SJSA1 (cell line): ENCODE measurements at places on chromosomes 2 and 18. TPM values are rescaled to one million over a fixed set of nuclear protein-coding genes. Genes with fewer than 3 reads are reported as not detected.

GRCh38 chr18:34626404-34627136 is 83.5 kb upstream of the DTNA start:
- no peak for DNase-seq

GRCh38 chr2:74846481-74846880 is 12.6 kb downstream of the HK2 start:
- no peak for DNase-seq

The ZNF385B gene
- not detected in 2 replicates for total RNA-seq

DNA sequence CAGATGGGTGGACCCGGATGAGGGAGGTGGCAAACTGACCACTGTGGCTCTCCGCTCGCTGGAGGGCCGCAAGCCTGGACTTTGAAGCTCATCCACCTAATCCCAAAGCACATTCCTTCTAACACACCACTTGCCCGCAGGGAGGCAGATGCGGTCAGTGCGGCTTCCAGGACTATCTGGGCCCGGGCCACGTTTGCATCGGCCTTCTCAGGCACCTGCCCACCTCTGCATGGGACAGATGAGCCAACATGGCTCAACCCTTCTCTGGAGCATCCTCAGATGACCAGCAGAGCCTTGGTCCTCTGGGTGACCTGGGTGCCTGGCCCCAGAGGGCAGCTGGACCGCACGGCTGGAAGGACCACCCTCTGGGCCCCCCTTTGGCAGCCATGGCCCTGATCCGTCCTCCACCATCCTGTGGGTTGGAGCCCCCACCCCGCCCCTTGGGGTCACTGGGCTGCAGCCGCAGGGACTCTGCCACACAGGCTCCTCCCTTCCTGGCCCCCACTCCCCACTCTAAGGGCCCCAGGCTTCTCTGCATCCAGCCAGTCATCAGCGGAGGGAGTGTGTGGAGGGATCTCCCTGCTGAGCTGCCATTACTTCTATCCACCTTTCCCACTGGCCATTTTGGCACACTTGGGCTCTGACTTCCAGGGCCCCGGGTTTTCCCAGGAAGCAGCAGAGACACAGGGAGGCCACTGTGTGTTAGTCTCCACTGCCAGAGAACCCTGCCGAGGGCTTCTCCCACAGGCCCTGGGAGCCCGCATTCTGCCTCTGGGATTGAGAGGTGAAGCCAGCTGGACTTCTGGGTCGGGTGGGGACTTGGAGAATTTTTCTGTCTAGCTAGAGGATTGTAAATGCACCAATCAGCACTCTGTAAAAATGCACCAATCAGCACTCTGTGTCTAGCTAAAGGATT is 12.3 kb downstream of the HDAC4 start:
- no peak for DNase-seq

DNA sequence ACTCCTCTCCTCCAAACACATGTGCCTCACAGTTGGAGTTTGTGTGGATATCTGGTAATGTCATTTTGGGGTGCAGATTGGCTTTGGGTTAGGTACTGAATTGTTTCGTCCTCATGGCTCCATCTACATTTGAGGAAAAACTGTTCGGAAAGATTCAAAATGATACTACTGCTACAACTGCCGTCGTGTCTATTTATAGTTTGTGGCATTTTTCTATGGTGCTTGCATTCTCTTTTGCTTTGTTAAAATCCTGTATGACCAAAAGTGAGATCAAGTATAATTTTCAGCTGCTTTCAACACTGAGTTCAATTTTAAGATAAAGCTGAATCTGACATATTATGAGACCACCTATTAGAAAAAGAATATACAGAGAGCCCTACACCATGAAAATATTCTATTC is 176.3 kb upstream of the DSEL start:
- DNase-seq: no peak

DNA sequence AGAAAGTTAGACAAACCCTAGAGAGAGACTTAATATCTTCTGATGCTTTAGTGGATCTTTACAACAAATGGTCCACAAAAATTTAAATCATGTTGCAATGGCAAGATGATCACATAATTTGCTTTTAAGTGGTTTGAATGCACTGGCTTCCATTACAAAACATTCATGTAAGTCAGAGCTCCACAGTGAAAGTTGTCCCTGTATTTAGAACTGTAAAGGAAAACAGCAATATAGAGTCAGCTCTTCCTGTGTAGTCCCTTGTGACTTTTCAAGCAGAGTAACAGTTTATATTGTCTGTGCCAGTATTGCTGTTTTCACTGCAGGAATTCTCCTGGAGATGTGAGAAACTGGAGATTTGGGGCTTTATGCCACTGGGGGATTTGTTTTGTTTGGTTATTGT is 77.7 kb downstream of the MEIS1 start:
- DNase-seq: no peak

- no peak for DNase-seq
Observed at GRCh38 chr2:120244656-120245519, 7.8 kb upstream of the RALB start.

DNA sequence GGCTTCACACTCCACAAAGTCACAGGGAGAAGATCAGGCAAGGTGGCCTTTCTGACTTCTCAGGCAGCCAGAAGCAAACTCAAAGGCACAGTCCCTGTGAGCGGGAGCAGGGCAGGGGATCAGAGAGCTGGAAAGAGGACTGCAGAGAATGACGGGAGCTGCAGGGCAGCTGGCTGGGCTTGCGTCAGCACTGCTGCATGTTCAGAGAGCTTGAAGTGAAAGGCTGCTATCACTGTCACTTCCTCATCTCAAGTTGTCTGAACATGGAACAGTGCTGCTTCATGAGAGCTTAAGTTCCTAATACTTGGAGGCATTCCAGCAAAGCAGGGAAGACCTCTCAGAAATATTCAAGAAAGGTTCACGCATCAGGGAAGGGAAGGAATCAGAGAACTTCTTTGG is 20.4 kb downstream of the TGFBRAP1 start:
- DNase-seq: no peak

DNA sequence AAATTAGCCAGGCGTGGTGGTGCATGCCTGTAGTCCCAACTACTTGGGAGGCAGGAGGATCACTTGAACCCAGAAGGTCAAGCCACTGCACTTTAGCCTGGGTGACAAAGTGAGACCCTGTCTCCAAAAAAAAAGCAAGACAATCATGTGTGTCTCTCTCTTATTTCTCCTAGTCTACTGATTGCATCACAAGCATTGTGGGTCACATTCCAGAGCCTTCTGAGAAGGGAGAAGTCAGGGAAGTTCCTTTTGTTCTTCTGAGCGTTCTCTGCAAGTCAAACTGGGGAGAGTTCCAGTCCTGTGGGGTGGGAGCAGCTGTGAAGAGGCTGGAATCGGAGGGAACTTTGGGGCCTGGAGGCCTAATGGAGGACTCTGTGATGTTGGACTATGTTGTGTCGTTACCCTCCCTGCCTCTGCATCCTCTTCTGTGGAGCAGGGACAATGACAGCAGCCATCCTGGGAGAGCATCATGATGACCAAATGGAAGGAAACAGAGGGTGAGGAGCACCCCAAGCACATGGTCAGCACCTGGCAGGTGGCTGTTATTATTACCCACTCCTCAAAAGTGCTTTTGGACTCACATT is 115.4 kb downstream of the MRO start:
- no peak for DNase-seq

The UNC80 gene
- total RNA-seq: not detected in 2 replicates

DNA sequence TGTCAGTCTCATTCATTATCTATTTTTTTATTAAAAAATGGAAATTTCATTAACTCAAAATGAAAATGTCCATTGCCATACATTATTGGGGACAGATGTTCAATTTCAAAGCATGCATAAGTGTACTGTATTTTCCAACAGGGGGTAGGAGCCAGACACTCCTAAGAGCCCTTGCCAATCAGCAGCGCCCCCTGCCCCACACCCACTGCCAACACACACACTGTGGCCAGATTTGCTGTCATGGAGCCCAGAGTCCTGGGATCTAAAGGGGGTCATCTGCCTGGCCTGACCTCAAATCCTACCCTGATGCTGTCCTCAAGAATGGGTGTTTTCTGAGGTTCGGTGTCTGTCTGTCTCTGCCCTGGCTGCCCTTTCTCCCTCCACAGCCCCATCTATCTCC is 162.2 kb upstream of the TWIST2 start:
- no peak for DNase-seq

DNA sequence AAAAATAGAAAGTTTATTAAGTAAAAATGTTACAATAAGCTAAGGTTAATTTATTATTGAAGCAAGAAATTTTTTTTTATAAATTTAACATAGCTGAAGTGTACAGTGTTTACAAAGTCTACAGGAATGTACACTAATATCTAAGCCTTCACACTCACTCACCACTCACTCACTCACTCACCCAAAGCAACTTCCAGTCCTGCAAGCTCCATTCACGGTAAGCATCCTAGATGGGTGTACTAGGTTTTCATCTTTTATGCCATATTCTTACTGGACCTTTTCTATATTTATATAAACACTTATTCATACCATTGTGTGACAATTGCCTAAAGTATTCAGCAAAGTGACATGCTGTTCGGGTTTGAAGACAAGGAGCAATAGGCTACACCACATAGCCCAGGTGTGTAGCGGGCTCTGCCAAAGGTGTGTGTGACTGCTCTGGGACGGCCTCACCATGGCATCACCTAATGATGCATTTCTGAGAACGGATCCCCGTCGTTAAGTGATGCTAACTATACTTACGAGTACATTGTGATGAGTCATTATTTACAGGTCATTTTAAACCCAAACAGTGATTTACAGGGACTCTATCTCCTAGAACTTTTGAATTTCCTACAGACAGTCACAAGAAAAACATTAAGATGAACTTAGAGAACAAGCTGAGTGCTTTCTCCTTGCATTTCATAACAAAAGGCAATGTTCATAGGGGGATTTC is 76.3 kb upstream of the ID2 start:
- no peak for DNase-seq

The ZNG1B gene
- 41.6 and 44.9 TPM in 2 replicates for total RNA-seq

DNA sequence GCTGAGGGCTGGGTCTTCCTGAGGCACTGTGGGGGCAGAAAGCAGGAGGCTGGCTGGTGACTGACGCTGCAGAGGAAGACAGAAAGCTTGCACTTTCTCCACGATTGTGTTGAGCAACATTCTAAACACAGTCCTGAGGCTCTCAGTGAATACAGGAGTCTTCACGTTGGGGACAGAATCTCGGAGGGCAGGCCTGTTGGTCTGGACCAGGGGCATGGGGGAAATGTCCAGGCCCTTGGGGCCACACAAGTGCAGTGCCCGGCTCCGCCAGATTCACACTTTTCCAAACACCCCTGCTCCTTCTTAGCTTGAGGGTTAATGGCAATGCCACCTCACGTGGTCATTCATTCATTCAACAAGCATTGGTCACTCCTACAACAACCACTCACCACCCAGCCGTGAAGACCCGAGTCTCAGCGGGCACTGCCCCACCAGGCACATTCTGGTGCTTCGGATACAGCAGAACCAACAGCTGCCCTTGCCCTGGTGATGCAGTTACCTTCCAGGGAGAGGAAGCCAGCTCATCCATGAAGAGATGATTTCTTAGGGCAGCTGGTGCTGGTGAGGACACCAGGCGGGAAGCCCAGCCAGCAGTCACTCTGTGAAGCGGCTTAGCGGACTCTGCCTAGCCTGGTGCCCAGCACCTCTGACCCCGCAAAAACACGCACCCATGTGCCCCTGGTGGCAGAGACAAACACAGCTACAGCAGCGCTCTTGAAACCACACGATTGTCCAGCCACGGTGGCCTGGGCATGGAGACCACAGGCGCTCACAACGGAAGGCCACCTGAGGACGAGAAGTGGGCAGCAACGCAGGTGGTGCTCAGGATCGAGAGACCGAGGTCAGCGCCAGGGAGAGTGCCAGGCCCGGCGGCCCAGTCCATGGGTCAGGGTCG is 10.9 kb upstream of the GPC1 start:
- DNase-seq: no peak

DNA sequence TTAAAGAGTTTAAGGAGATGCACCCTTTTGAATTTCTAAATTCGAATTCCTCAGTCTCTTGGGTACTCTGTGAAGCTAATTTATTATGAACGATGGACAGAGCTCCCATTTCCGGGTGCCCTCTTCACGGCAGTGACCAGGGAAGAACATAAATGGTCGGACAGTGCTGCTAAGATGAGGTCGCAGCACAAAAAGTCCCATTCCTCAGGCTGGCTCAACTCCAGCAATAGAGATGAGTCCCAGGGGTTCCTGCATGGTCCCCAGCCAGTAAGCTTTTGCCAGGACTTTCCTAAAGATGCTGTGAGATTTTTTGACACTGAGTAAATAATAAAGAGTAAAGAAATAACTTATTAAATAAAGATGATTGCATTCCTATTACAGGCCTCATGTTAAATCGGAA is 43.0 kb upstream of the STK39 start:
- DNase-seq: no peak

GRCh38 chr2:36798724-36799123 is 102.2 kb downstream of the VIT start:
- DNase-seq: no peak

DNA sequence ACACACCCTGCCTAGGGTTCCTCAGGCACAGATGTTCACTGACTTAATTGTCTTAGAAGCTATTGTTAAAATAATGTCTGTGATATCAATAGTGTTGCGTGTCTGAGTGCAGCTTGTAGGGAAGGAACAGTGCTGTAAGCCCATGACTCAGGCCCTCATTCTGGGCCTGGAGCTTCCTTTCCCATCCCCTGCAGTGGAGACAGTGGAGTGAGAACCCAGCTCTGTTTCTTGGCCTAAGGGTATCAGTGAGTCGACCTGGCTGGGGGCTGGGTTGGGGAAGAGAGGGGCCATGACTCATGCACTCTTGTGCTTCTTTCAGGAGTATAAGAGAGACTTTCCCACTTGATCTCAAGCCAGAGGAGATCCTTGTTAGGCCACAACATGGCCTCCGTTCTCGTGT is 106.8 kb downstream of the HRH4 start:
- DNase-seq: no peak

- DNase-seq: no peak
Observed at GRCh38 chr2:134705861-134706586, 12.8 kb downstream of the TMEM163 start.
